Stimulated activated CD4-positive, alpha-beta T cell treated with anti-CD3 and anti-CD28 coated beads, Interleukin-12 subunit alpha, Interleukin-12 subunit beta, amount 100 ng/mL, for 4 hours (primary cell): ENCODE measurements at places on chromosomes 1 and 21.

- no peak for DNase-seq
Measured at GRCh38 chr1:32126770-32127169, 18.9 kb downstream of the KPNA6 start.

DNA sequence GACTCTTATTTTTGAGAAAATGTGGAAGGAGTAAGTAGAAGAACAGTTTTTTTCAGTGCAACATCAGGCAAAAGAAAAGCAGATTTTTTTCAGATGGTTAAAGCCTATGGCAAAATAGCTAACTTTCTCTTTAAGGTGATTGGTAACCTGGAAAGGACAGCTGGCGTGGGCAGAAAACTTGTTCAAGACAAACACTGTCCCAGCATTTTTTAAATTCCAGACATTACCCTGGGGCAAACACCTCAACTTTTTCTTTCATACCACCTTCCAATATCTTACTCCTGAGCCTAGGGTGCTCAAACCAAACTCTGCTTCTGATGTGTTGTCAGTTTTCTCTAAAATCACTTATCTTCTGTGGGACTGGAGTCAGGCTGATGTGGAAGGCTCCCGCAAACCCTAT, 2.7 kb upstream of the LEPR start:
- DNase-seq: no peak

GRCh38 chr1:44016890-44017400, 14.3 kb downstream of the SLC6A9 start:
- DNase-seq: no peak

- DNase-seq: no peak
Measured at GRCh38 chr1:22362626-22363402, 88.8 kb upstream of the ZBTB40 start.

GRCh38 chr1:211577277-211577818, 1.6 kb downstream of the SLC30A1 start:
- no peak for DNase-seq

- no peak for DNase-seq
Measured at GRCh38 chr1:154697710-154698109, 89.7 kb upstream of the ADAR start.

DNA sequence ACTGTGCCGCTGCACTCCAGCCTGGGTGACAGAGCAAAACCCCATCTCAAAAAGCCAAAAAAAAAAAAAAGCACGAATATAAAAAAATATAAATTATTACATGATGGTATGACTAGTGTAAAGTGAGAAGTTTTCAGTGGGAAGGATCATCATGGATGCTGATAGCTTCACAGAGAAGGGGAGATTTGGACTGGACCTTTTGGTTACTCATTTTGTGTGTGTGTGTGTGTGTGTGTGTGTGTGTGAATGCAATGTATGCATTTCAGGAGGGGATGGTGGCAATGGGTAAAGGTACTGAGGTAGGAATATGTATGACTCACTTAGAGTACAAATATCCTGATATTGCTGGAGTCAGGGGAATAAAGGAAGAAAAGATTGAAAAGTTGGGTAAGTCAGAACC, 22.7 kb upstream of the SDE2 start:
- DNase-seq: no peak

- no peak for DNase-seq
Measured at GRCh38 chr1:26861286-26861701, 1.7 kb upstream of the SFN start.

GRCh38 chr21:25464275-25464674, 143.0 kb downstream of the MRPL39 start:
- DNase-seq: no peak

DNA sequence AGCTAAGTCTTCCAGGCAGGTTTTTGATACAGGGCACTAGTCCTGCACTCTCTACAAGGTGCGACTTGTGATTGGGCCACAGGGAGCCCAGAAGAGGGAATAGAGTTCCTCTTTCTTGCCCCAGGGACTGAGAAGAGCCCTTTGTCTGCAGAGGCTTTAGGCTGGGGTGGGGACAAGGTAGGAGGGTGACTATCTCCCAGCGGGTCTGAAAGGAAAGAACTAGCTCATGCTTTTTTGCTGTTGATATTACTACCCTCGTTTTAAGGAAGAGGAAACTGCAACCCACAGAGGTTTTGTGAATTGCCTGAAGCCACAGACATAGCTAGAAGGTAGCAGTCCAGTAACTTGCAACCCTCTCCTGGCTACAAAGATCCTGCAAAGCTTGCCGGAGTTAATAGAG, 615.2 kb downstream of the MATN1 start:
- DNase-seq: no peak
